ENCODE measurements at places on chromosomes 12 and 14.

DNA sequence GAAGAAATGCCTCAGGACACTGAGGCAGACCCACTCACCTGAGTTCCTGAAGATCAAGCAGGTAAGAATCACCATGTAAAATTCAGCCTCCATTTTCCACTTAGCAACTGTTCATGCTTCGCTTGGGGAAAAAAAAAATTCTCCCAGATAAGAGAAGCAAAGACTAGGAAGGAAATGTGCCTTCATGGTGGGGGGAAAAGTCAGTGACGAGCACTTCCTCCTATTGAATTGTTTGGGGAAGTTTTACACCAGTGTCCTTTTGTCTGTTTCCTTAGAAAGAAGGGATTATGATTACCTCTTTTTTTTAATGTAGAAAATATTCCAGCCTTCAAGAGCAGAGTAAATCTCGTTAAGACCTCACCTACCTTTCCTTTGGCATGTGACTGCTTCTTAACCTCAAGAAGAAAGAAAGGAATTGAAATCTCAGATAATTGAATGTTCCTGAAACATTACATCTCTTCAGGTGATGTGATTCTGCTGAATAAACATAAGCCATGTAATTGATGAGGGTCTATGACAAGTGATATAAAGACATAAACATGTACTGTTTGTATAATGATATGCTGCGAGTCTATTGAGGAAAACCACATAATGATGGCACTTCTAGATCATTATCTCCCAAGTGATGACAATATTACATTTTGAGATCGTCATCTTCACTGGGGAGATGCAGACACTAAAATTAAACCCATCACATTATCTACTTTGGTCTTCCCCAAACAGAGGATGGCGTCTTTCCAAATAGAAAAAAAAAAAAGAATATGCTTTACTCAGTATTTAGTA lies at the start of gene PTPRB:
TSS of gene PTPRB (minus strand) at position 127 of the 783 bp plus-strand sequence. CDS start at position 93, 34 bp downstream.
- DNase-seq, result no peak

GRCh38 chr12:130687796-130688778 lies 28.0 kb downstream of the RIMBP2 start:
- DNase-seq, result no peak

- no peak for DNase-seq
These were observed 96.6 kb downstream of the EMP1 start for GRCh38 chr12:13293096-13293495.

DNA sequence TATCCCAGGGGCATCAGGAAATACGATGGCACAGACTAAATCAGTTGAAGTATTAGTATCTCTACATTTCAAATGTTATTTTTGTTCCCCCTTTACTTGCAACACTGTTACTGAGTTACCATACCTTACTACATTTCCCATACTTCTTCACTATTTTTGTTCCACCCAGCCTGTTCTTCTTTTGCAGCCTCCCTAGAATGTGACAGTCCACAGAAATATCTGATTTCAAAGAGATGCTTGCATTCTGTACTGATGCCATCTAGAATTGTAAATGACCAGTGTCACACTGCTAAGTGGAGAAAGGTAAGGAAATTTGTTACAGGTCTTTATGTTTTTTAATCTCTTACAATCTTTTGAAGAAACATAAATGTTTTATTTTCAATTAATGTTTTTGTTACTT lies 279.9 kb downstream of the CCER1 start:
- DNase-seq, result no peak

- no peak for DNase-seq
These were observed 7.6 kb upstream of the CCDC184 start for GRCh38 chr12:48175613-48176416.
